ENCODE measurements at places on chromosomes 3 and 15.

DNA sequence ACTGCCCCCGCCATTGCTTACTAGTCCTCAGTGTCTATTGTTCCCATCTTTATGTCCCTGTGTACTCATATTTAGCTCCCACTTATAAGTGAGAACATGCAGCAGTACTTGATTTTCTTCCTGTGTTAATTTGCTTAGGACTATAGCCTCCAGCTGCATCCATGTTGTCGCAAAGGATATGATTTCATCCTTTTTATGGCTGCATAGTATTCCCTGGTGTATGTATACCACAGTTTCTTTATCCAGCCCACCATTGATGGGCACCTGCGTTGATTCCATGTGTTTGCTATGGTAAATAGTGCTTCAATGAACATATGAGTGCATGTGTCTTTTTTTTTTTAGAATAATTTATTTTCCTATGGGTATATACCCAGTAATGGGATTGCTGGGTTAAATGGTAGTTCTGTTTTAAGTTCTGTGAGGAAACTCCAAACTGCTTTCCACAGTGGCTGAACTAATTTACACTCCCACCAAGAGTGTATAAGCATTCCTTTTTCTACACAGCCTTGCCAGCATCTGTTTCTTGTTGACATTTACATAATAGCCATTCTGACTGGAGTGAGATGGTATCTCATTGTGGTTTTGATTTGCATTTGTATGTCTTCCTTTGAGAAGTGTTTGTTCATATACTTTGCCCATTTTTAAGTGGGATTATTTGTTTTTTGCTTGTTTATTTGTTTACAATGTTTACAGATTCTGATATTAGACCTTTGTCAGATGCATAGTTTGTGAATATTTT lies 53.7 kb downstream of the GALK2 start:
- no peak for DNase-seq

DNA sequence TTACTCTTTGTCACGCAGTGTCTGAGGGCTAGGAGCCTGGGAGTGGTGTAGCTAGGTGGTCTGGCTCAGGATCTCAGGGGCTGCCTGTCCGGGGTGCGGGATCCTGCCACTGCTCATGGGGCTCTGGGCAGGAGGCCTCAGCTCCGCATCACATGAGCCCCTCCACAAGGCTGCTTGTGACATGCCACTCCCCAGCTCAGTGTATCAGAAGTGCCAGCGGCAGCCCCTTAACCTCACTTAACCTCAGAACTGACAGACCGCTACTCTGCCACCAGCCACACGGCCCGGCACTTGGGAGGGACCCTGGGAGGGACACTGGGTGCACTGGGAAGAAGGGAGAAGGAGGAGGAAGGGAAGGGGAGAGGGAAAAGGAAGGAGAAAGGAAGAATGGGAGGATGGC lies 87.9 kb downstream of the FBLN2 start:
- DNase-seq = no peak

- no peak for DNase-seq
Measured at GRCh38 chr15:92040350-92040749, 186.8 kb downstream of the SLCO3A1 start.

GRCh38 chr3:14502472-14502871 lies 37.7 kb downstream of the GRIP2 start:
- DNase-seq = no peak

GRCh38 chr15:94229591-94230369 lies 1.6 kb upstream of the MCTP2 start:
- DNase-seq = peak; percentile 19

DNA sequence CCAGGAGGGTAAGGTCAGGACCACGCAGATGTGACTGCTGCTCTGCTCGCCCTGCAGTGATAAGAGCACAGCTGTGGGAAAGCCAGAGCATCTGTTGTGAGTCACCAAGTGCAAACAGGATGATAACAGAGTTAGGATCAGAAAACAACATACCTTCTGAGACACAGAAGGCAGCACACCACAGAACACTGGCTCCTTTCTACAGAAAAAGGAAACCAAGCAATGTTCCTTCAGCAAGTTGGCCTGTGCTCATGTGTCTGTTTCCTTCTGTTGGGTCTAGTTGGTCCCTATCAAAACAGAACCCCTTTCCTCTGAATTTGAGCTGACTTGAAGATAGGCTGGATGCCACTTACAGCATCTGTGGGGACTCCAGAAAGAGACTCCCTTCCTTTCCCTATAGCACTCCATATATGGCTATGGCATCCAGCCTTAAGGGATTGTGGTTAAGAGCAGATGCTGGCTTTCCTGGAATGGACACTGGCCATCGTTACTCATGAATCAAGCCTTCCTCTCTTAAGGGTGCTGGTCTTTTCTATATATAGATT lies 440.7 kb upstream of the THBS1 start:
- no peak for DNase-seq

- no peak for DNase-seq
Measured at GRCh38 chr3:25427942-25428788, at the start of gene RARB. Gene RARB, plus strand, starts transcription at chr3:25428263. Its CDS starts 469 bp downstream, at chr3:25428732.

GRCh38 chr15:85296615-85297402 lies 83.6 kb upstream of the AKAP13 start:
- peak; percentile 40 for DNase-seq

GRCh38 chr3:38574411-38575278 lies 74.8 kb downstream of the SCN5A start:
- DNase-seq = no peak

DNA sequence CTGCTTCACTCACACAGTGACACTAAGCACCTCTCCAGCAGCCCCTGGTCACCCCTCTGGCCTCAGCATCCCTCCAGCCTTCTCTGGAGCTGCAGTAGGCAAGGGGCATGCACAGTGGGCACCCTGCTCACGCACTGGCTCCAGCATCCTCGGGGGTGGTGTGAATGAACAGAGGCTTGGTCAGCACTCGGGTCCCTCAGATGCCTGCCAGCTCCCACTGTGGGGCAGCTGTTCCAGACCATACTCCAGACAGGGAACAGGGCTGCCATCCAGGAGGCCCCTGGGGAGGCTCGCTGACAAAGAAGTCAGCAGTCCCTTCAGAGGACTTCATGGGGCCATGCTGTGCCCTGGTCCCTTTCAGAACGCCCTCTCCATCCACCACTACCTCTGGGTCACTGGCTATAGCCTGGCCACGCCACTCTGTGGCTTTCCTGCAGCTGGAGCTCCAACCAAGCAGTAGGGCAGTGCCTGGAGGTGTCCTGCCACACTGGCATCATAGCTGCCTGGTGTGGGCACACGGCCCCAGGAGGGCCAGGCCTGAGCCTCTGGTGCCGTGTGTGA lies 26.3 kb downstream of the ALS2CL start:
- DNase-seq = no peak

- no peak for DNase-seq
Measured at GRCh38 chr3:9213019-9213634, 36.3 kb downstream of the SRGAP3 start.

DNA sequence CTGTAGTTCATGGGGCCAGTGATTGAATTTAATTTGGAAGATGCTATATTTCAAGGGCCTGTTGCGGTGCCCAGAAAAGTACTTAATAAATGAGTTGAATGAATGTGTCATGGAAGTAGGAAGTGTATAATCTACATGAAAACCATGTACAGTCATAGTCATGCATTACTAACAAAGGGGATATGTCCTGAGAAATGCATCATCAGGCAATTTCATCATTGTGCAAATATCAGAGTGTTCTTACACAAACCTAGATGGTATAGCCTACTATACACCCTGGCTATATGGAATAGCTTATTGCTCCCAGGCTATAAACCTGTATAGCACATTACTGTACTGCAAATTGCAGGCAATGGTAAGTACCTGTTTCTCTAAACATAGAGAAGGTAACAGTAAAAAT lies 10.7 kb upstream of the MYO5C start:
- no peak for DNase-seq

GRCh38 chr3:68963891-68964290 lies 31.5 kb upstream of the TAFA4 start:
- no peak for DNase-seq

- DNase-seq = no peak
Measured at GRCh38 chr3:194054540-194054939, 81.4 kb upstream of the HES1 start.

- DNase-seq = no peak
Measured at GRCh38 chr3:131338948-131339640, 42.5 kb upstream of the NUDT16 start.

DNA sequence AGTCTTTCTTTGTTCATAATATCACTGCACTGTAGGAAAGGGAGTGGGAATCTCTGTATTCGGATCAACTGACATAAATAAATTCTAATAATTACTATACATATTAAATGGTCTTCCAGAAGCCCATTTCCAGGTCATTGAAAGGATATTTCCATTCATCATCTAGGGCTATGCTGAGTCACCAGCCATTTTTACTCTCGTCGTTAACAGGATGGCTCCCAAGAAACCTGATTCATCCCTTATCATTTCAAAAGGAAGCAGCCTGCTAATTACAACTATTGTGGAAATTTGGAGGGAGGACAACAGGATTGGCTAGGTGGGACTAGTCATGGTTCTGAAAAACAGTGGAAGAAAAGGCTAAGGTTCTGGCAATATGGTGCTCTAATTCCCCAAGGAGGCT lies 13.6 kb downstream of the GMNC start:
- DNase-seq = no peak

- no peak for DNase-seq
Measured at GRCh38 chr15:29998033-29998432, 84.7 kb upstream of the GOLGA8J start.

- no peak for DNase-seq
Measured at GRCh38 chr3:23867400-23867799, 49.4 kb downstream of the NKIRAS1 start.

DNA sequence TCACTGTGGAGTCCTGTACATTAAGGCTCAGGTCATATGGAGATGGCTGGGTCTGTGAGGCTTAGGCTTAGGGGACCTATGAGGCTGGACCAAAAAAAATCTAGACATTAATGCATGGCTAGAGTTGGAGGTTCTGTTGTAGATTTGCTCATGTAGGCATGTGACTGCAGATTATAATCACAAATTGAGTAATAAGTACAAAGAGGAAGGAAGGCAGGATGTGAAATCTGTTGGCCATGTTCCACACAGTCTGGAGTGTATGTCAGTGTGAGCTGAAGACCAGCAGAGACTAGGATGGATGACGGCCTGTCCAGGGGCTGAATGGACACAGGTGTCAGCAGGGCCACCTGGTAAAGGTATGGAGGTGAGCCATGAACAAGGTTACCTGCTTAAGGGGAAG lies at the start of gene ST3GAL6:
Gene ST3GAL6, plus strand, starts transcription at position 265 of the 400 bp plus-strand sequence. CDS start 5,101 bp downstream, outside the sequence.
- DNase-seq = no peak

- no peak for DNase-seq
Measured at GRCh38 chr15:96344706-96345559, 14.4 kb downstream of the NR2F2 start.

GRCh38 chr3:87121856-87122255 lies 105.3 kb upstream of the CHMP2B start:
- DNase-seq = no peak

DNA sequence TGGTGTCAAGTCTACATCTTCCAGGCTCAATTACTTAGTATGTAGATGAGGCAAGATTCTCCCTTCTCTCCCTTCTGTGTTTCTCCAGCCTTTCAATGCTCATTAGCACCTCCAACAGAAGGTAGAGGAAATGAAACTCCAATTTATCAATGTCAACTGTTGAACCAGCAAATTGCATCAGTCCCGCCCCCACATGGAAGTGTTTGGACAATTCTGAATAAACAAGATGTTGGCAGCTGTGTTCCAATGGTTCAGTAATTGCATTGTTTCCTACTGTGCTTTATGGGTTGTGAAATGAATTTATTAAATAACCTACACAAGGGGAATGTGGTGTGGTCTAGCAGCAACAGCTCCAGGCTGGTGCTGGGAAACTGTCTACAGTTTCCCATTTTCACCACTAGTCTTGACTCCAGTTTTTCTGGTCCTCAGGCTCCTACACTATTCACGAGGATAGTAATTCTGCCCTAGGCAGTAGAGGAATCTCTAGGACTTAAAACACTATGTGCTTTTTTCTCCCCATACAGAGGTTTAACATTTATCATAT lies 91.9 kb downstream of the MB21D2 start:
- no peak for DNase-seq

DNA sequence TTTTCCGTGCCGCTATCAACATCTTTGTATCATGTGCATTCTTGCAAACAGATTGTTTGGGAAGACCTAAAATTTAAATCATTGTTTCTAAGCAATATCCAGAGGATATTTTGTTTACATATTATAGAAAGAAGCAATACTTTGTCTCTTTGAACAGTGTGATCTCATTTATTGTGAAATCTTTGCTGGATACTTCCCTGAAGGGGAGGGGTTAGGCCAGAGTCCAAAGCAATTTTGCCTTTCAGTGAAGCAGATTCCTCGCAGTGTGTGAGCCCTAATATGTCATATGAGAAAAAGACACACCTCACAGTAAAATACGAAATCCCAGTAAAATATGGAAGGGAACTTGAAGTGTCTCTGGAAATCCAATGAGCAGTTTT lies 158.7 kb upstream of the SLCO3A1 start:
- DNase-seq = no peak

DNA sequence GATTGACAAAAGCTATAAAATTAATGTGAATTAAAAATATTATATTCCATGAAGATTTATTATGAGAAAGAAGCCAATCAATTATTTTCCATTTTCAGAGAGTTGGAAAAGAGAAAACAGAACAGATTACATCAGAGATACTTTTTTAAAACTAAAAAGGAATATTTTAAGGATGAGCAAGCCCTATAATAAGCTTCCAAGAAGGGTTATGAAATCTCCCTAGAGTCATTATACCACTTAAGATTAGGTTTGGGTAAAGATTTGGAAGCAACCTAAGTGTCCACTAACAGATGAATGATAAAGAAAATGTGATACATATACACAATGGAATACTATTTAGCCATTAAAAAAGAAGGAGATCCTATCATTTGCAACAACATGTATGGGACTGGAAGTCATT lies 51.6 kb upstream of the FSIP1 start:
- DNase-seq = no peak

GRCh38 chr3:34582055-34582454 lies 783.6 kb downstream of the PDCD6IP start:
- DNase-seq = no peak

- no peak for DNase-seq
Measured at GRCh38 chr3:142664311-142664710, 59.5 kb upstream of the TRPC1 start.

DNA sequence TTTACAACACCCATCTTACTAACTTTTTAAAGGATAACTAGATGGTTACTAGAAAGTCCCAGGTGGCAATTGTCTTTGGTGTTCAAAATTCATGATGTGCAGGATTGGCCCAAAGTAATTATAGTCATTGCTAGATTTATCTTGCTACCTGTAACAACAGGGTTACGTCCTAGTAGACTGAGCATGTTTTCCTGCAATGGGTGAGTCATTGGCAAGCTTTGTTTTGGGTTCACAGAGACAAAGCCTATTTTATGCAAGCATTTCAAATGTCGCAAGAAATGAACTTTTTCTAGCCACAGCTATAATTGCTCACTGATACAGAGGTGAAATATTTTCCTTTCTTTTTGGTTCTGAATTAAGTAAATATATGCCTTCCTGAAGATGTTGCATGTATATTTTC lies 267.6 kb downstream of the AGBL1 start:
- no peak for DNase-seq

GRCh38 chr15:69490356-69491037 lies 37.9 kb downstream of the RPLP1 start:
- DNase-seq = no peak

- no peak for DNase-seq
Measured at GRCh38 chr15:26943866-26944265, 27.1 kb upstream of the GABRG3 start.

All from activated CD4-positive, alpha-beta T cell treated with anti-CD3 and anti-CD28 coated beads for 24 hours (primary cell).